Endothelial cell of umbilical vein (primary cell): ENCODE measurements at places on chromosomes 5 and 9. TPM values are rescaled to one million over a fixed set of nuclear protein-coding genes. Genes with fewer than 3 reads are reported as not detected.

DNA sequence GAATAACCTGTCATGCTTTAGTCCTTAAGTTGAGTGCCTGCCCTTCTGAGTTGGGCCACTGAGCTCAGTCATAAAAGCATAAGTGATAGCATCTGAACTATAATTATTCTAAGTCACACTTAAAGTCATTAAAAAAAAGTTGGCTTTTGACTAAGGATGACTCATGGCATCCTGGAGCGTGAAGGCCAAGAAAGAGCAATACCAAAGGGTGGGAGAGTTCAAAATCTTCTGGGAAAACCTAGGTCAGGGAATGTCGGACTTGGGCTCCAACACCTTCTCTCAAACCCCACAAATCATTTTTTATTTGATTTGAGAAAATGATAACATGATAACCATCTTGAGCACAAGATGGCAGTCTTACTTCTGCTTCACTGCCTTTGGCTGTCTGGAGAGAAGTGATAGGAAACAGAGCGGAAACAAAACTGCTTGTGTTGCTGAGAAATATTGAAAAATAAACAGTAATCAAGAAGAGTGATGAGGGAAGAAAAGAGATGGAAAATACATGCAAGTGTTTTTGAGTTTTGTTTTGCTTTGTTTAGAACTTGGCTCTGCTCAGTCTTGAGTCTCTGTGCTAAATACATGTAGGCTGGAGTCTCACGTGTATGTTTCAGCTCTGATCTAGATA, 16.9 kb upstream of the NTRK2 start:
- DNase-seq, result peak; percentile 49

GRCh38 chr9:108534741-108535140, 321.0 kb downstream of the ACTL7B start:
- no peak for DNase-seq

DNA sequence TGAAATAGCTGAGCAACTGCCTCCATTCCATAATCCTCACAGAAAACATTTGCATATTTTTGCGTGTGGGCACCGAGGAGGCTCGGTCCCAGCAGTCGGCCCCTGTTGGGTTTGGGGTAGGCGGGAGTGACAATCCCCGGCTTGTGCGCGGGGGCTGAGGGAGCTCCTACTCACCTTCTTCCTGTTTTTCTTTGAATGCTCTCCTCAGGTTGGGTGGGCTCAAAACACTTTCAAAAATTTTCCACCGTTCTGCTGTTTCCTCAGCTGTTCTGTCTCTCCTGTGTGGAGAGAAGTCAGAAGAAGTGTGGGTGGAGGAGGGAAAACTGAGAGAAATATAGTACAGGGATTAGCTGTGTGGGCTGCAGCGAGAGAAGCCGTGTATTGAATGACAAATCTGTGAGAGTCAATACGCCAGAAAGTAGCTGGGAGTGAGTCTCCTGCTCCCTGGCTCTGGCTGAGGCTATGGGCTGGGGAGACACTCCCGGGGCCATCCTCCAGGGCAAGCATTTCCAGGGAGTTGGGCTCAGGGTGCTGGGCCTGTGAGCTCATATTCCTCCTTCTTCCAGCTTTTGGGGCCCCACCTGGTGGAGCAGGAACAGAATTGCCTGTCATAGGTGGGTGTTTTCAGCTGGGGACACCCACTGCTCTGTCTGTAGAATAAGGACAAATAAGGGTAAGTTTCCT, 84.7 kb downstream of the CMYA5 start:
- DNase-seq, result no peak

GRCh38 chr5:109482748-109483147, 73.0 kb upstream of the PJA2 start:
- DNase-seq, result no peak

- no peak for DNase-seq
These were observed 1.2 kb upstream of the ENTREP1 start for GRCh38 chr9:69323861-69324260.

TRAF1 gene
- 2.6 and 2.8 TPM in 2 replicates for polyA plus RNA-seq
